ENCODE measurements at places on chromosomes 5 and 9.

DNA sequence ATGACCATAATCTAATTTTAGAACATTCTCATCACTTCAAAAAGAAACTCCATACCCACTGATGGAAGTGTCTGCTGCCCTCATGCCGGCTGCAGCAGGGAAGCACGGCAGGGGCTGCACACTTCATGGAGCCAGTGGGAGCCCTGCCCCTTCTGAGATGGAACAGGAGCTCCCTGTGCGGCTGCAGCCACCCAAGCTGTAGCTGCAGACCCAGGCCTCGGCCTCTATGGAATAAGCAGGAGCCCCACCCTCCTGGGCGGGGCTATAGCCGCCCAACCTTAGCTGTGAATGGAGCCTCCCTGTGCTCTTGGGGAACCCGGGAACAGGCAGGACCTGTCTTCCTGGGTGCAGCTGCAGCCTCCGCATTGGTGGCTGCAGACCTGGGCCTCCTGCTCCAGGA lies 128.5 kb downstream of the NUDT12 start:
- peak; percentile 39 for DNase-seq

- no peak for DNase-seq
These were observed 14.1 kb downstream of the ROR2 start for GRCh38 chr9:91935805-91936514.

- no peak for DNase-seq
These were observed 54.5 kb downstream of the EFNA5 start for GRCh38 chr5:107616213-107616612.

- no peak for DNase-seq
These were observed 22.0 kb downstream of the OR2S2 start for GRCh38 chr9:35935755-35936509.

DNA sequence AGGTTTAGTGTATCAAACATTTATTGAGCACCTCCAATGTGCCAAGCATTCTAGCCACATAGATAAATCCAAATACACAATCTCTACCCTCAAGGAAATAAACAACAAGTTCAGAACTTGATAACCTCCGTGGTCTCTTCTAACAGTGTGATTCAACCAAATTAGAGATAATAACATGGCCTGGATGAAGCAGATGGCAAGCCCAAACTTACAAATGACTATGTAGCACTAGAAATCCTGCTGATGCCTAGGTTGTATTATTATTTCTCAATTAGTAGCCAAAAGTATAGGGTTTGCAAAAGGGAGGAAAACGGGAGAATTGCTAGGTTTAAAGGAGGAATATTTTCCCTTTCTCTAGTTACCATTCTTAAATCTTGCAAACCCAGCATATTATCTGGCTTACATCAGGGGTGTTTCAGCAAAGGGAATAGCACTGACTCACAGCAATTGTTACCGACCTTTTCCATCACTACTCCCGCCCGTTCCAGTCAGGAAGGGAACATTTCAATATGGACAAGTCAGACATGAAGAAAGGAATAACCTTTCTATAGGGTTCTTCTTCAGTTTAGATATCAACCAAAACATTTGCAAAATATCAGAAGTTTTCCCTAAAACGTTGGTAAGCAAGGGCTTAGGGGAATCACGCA lies 2.3 kb downstream of the DPYSL3 start:
- no peak for DNase-seq

- peak; percentile 82 for DNase-seq
These were observed 2.4 kb downstream of the LTC4S start for GRCh38 chr5:179795863-179796833.

GRCh38 chr9:83933790-83934189 lies 12.6 kb upstream of the KIF27 start:
- DNase-seq, result no peak

DNA sequence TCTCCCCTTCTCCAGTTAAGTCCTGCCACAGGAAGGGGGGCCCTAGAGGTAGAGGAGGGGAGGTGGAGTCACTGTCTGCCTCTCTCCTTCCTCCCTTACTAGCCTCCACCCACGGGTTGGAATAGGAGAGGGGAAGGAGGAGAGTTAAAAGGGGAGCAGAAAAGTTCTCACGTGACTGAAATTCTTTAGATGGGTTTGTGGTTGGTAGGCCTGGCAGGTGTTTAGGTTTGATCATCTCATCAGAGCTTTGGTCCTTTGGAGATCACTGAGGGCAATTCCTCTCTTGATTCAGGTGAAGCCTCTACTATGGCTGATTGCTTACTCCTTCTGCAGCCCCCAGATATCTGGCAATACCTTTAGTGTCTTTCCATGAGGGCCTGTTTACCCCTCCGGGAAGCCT lies 24.9 kb upstream of the C5orf63 start:
- no peak for DNase-seq

DNA sequence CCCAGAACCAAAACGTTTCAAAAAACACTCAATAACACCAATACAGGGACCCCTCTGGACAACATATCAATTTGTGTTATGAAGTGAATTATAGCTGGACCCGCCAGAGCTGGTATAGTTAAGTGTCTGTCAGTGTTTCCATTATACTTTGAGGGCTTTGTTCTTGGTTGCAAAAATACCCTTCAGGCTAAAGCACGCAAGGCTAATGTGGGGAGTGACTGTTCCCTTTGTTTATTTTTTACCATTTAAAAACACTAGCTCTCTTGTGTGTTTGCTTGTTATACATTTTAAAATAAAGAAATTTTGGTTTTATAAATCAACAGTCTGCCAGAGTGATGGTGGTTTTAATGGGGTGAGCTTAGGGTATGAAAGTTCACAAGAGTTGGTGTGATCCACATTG lies 859.5 kb downstream of the PTPRD start:
- DNase-seq, result no peak

- no peak for DNase-seq
These were observed 20.7 kb upstream of the EPB41L4B start for GRCh38 chr9:109341561-109341960.

GRCh38 chr5:161697001-161697400 lies 11.5 kb downstream of the GABRA6 start:
- no peak for DNase-seq

GRCh38 chr5:108212775-108213346 lies 169.0 kb downstream of the FBXL17 start:
- no peak for DNase-seq

- DNase-seq, result no peak
These were observed 19.5 kb downstream of the SLC22A5 start for GRCh38 chr5:132389051-132389331.

DNA sequence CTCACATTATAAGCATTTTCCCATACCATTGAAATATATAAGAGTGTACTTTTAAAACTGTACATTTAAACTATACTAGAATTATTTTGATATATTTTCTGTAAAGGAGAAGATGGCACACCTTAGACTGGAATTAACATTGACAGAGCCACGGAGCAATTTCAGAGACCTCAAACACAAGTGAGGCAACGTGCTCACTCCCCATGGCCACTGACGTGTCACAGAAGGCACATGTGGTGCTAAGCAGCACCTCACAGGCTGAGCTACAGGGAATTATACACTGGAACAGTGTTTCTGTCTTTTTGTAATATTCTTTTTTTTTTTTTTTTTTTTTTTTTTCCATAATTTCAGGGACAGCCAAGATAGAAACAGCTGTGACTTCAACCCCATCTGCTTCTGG lies 66.5 kb downstream of the NUP214 start:
- DNase-seq, result no peak

DNA sequence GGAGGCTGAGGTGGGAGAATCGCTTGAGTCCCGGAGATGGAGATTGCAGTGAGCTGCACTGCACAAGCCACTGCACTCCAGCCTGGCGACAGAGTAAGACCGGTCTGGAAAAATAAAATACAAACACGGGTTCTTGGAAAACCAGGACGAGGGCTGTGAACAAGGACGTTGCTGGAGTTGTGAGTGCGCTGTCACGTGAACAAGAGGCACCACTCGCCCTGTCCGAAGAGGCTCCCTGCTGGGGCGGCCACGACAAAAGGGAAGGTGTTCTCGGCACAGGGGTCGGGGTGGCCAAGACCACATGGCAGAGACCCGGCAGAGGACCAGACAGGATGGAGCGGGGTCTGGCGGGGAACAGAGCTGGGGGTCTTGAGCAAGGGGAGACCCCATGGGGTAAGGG lies 30.6 kb upstream of the UBAC1 start:
- DNase-seq, result no peak

DNA sequence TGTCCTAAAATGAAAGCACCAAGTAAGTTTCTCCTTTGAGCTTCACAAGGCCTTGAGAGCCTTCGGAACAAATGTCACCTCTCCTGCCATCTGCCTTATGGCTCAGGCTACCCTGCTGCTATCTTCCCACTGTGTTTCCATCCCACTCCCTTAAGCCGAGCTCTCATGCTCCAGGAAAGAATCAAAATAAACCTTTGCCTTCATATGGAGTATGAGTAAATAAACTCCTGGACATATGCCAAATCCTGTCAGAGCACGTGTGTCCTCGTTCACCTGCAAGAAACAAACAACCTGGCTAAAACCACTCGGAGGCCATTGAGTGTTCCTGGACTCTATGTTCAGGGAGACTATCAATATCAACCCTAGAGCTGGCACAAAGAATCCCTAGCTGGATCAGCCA lies 122.3 kb upstream of the CCDC112 start:
- DNase-seq, result no peak

GRCh38 chr5:88085462-88085861 lies 183.2 kb downstream of the TMEM161B start:
- DNase-seq, result no peak

GRCh38 chr9:71790296-71790695 lies 22.0 kb upstream of the CEMIP2 start:
- no peak for DNase-seq

DNA sequence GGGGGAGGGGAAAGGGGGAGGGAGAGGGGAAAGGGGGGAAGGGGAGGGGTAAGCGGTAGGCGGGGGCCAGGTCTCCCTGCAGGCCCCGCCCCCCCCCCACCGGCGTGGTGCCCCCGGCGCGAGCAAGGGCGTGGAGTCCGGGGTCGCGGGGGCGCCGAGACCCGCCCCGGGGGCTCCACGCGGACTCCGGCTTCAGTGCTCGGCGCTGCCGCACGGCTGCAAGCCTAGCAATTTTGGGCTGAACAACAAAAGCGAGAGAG lies 10.8 kb downstream of the C9orf50 start:
- DNase-seq, result no peak

DNA sequence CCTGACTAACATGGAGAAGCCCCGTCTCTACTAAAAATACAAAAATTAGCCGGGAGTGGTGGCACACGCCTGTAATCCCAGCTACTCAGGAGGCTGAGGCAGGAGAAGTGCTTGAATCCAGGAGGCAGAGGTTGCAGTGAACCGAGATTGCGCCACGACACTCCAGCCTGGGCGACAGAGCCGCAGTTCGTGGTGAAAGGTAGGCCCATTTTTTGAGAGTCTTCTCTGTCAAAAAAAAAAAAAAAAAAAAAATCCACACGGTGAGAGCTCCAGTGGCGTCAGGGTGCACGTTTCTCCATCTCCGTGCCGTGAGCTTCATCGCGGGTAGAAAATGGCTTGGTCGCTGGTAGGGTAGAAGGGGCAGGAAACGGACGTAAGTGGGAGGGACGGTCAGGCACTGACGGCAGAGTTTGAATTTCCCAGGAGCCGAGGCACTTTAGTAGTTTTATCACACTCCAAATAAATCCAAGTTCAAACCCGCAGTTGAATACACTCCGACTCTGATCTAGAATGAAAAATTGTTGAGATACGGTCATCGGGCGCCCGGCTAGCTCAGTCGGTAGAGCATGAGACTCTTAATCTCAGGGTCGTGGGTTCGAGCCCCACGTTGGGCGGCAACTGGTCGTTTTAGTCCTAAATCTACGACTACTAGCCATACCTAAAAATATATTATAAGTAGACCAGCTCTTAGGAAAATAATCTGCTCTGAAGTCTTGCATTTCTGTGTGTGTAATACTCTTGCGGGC lies 2.4 kb upstream of the TRIM7 start:
- peak; percentile 67 for DNase-seq

GRCh38 chr9:129759319-129759718 lies 6.5 kb upstream of the PTGES start:
- DNase-seq, result no peak

DNA sequence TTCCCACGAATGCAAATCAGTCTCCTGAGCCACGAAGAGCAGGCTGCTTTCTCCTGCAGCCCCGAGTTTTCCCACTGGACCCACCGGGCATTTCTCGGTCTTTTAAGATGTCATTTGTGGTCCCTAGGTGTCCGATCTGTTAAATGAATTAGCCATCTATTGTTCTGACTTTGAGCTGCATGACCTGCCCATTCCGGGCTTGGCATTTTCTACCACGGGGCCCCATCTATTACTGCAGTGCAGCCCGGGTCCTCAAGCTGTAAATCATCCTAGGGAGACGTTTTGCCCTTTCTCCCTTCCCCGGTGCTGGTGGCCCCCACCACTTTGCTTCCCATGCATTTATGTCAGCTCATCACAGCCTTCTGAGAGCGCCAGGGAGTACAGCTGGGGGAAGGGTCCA lies 405.4 kb downstream of the IRX1 start:
- no peak for DNase-seq

DNA sequence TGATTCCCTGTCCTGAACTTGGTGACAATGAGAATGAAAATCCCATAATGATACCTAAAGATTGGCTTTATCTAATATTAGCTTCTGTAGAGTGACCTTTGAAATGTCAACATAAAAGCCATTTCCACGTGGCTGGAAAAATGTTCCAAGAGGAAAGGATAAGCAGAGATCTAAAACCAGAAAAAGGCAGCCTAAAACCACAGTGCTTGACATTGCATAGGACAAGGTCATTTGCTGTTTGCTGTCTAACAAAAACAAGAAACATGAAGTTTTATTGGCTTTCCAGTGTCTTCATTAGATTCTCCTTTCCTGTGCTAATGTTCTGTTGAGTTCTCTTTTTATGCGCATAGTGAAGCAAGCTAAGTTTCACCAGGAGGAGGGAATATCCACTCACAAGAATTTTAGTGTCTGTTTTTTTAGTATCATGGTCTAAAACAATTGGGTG lies 44.6 kb downstream of the CPEB4 start:
- no peak for DNase-seq

DNA sequence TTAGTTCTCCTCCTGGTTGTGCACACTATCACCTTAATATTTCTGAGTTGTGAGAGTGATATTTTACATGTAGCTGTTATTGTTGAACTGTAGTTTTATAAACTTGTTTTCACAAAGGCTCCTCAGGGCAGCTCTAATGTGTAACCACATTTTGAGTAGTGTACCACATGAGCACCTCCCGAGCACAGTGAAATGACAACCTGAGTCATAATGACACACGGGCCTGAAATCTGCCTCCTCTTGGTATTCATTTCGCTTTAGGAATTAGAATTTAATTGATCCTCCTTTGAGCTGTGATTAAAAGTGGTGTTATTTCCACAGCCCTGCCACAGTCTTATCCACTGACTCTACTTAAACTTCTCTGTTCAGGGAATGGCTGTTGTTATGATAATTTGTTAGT lies 7.9 kb downstream of the MTRR start:
- DNase-seq, result no peak
